ENCODE measurements at places on chromosomes 7 and 10.

GRCh38 chr10:74958316-74958715 lies 131.9 kb downstream of the KAT6B start:
- DNase-seq = no peak

DNA sequence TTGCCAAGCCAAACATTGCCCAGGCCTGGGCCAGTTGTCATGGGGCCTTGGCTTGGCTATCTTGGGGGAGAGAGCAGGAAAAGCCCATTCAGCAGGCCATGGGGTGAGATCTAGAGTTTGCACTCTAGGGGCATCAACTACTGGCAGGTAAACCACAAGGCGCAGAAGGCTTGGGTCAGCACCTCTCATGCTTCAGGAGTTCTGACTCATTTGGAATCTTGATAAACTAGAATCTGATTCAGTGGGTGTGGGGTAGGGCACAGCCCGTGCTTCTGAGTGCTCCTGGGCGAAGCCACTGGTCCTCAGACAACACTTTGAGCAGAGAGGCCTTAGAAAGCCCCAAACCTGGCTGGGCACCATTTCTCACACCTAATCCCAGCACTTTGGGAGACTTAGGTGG lies 81.1 kb downstream of the RGS10 start:
- no peak for DNase-seq

GRCh38 chr10:110076559-110077318 lies 69.0 kb downstream of the ADD3 start:
- no peak for DNase-seq

- no peak for DNase-seq
Measured at GRCh38 chr10:8044908-8045725, 9.4 kb upstream of the GATA3 start.

GRCh38 chr10:76925636-76926405 lies 711.8 kb downstream of the KCNMA1 start:
- no peak for DNase-seq

GRCh38 chr10:130078120-130078519 lies 32.5 kb downstream of the C10orf143 start:
- no peak for DNase-seq

DNA sequence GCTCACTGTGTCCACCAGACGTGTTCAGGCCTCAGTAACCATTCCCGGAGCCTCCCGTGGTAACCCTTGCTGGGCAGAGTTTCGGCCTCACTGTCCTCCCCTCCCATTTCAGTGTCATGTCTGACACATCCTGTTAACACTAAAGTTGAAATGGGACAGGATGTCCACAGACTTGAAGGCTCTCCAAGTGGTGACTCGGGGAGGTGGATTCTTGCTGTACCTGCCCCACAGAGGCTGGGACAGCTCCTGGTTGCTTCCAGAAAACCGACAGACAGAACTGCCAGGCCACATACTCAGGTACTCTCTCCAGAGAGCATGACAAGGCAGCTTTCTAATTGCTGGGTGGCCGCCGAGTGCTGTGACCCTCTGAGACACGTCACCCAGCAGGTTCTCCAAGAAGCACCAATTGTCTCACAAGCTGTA lies 17.9 kb upstream of the CYTH3 start:
- no peak for DNase-seq

All from stimulated activated CD8-positive, alpha-beta memory T cell treated with anti-CD3 and anti-CD28 coated beads, Interleukin-15, amount 100 ng/mL, for 24 hours (primary cell).